ENCODE measurements at places on chromosomes 4 and X.

DNA sequence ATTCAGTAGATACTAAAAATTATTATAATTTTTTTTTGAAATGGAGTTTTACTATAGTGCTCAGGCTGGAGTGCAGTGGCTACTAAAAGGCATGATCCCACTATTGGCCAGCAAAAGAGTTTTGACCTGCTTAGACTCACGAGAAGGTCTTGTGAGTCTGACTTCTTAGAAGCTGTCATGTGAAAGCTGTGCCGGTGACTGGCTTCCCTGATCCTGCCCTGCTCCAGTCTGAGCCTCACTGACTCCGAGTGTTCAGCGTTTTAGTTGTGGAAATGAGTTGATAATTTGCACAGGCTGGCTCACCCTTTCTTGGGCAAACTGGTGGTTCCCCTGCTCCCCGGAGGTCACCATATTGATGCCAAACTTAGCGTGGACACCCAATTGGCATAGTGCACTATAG, 16.4 kb upstream of the CXCL8 start:
- DNase-seq, result no peak

- DNase-seq, result peak; percentile 60
Measured at GRCh38 chrX:13469963-13470684, 99.3 kb upstream of the EGFL6 start.

- DNase-seq, result no peak
Measured at GRCh38 chr4:94453391-94453963, 1.7 kb downstream of the PDLIM5 start.

GRCh38 chr4:108738003-108738706, 24.7 kb downstream of the ETNPPL start:
- peak; percentile 65 for DNase-seq

- no peak for DNase-seq
Measured at GRCh38 chr4:18626366-18626765, 604.8 kb upstream of the LCORL start.

DNA sequence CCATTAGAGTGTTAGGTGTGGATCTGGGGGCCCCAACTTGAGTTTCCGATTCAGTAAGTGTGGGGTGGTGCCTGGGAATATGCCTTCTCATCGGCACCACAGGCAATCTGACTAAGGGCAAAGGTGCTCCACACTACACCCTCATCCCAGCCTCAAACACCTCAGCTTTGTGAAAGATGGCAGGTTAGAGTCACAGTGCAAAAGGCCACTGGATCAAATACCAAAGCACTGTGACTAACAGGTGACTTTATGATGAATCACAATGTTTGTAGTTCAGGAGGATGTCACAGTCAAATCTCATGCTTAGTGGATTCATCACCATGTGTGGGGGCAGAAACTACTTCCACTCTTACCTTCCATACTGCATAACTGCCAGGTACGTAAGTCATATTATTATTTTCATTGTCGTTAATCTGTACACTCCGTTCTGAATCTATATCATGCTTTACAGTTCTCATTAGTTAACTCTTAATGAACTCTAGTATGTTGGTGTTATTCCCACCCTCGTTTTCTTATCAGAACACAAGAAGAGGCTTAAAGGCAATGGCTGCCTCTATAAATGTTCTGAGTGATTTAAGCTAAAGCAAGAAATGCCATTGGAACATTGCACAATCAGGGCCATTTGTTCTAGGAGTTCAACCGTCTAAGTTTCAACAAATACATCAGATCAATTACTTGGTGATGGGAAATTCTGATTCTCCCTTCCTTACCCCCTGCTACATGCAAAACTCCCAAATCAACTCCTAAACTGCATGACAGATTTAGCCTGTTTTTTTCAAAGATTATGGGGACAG, 50.2 kb downstream of the PRKG2 start:
- peak; percentile 36 for DNase-seq

DNA sequence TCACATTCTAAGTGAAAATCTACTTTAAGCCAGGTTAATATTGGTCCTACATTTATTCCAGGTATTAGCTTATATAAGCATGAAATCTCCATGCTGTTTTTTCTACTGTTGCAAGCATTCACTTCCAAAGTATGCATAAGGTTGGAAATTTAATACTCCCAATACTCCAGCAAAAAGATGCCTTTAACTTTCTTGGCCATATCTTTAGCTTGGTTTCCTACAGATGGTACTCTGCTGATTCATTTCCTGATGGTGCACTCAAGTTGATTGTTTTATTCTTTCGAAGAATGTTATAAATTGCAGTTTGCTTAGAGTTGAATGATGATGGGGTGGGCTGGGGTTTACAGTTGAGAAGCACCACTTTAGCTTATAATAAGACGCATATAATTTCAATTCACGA, 330.2 kb downstream of the PTTG2 start:
- peak; percentile 71 for DNase-seq

GRCh38 chr4:178347111-178347510, 904.9 kb upstream of the AGA start:
- DNase-seq, result no peak

DNA sequence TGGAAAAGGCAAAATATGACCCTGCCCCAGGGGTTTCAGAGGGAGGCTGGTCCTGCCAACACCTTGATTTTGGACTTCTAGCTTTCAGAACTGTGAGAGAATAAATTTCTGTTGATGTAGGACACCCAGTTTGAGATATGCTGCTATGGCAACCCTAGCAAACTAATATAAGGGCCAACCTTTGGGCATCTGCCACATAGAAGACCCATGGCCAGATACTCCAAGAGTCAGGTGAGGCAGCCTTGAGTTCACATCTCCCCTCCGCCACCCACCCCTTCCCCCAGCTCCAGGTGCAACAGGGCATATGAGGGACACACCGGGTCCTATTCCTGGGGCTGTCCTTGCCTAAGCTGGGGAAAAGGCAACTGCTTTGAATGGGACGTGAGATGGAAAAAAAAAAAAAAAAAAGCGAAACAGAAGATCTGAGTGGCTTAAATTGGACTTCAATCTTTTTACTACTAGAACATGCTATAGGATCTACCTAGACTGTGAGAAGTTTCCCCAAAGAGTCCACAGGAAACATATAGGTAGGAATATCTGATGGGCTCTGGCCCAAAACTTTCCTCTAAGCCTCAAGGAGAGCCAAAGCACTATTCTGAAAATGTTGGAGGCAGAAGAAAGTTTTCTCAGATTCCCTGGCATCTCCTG, 56.5 kb upstream of the PROM1 start:
- DNase-seq, result no peak

DNA sequence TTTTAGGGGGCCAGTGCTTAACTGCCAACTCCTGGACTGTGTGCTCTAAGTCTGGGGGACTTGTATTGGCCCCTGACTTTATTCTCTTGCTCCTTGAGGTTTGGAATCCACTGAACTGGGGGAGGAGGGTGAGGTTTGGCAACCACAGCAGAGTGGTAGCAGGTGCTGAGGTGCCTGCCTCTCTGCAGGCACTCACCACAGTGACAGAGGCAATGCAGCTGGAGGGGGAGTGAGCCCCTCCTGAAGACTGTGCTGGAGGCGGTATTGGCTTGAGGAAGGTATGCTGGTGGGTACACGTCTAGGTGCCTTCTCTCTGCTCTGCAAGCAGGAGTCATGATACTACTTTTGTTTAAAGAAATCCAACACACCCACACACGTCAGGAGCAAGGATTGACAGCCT, 24.6 kb downstream of the CFAP299 start:
- DNase-seq, result no peak

- peak; percentile 91 for DNase-seq
Measured at GRCh38 chrX:48487362-48487798, 11.4 kb downstream of the FTSJ1 start.

GRCh38 chrX:118448273-118448783, 47.3 kb upstream of the DOCK11 start:
- no peak for DNase-seq

- DNase-seq, result no peak
Measured at GRCh38 chr4:39233114-39233513, 50.8 kb downstream of the WDR19 start.

- DNase-seq, result no peak
Measured at GRCh38 chrX:29487714-29488113, 727.6 kb upstream of the MAGEB2 start.

DNA sequence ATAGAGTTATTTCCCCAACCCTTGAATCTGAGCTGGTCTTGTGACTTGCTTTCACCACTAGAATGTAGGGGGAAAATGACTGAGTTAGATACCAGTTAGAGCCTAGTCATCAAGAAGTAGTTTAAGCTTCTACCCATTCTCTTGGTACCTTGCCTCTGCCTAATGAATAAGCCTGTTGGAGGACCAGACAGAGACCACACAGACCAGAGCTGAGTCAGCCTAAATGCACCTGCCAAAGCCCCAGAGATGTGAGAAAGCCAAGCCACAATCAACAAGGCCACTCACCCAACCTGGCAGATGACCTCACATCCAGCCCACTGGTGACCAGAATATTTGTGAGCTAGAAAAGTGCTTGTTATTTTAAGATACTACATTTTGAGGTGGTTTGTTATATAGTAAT, 85.2 kb upstream of the DCLK2 start:
- no peak for DNase-seq

- no peak for DNase-seq
Measured at GRCh38 chrX:12999422-12999821, 24.5 kb downstream of the TMSB4X start.
